Left renal pelvis (tissue), 4 donors: ENCODE measurements at places on chromosomes 16 and 17. TPM values are rescaled to one million over a fixed set of nuclear protein-coding genes. Genes with fewer than 3 reads are reported as not detected.

RSKR gene
- polyA plus RNA-seq = 16.8 TPM

GRCh38 chr16:53341792-53342191 is 92.5 kb upstream of the RBL2 start:
- no peak for DNase-seq

DNA sequence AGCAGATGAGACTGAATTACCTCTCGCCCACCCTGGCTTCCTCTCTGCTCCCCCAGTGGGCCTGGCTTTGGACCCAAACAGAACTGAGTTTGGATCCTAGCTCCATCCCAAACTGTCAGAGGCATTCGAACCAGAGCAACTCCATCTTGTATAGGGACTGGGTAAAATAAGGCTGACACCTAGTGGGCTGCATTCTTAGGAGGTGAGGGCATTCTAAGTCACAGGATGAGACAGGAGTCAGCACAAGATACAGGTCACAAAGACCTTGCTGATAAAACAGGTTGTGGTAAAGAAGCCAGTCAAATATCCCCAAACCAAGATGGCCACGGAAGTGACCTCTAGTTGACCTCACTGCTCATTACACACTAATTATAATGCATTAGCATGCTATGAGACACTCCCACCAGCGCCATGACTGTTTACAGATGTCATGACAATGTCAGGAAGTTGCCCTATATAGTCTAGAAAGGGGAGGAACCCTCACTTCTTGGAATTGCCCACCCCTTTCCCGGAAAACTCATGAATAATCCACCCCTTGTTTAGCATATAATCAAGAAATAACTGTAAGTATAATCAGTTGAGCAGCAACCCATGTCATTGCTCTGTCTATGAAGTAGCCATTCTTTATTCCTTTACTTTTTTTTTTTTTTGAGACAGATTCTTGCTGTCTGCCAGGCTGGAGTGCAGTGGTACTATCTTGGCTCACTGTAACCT is 44.4 kb downstream of the LYRM1 start:
- no peak for DNase-seq

TMEM92 gene
- 0.66 TPM for polyA plus RNA-seq

- DNase-seq = no peak
Observed at GRCh38 chr17:13806092-13806491, 204.4 kb upstream of the HS3ST3A1 start.

- DNase-seq = no peak
Observed at GRCh38 chr16:59665618-59666220, 931.6 kb upstream of the GOT2 start.
